ENCODE measurements at places on chromosomes 2 and 18.

- DNase-seq, result no peak
Measured at GRCh38 chr18:69250305-69251151, 150.2 kb upstream of the DOK6 start.

- peak; percentile 98 for DNase-seq
Measured at GRCh38 chr2:113324684-113325160, 46.0 kb upstream of the PAX8 start.

DNA sequence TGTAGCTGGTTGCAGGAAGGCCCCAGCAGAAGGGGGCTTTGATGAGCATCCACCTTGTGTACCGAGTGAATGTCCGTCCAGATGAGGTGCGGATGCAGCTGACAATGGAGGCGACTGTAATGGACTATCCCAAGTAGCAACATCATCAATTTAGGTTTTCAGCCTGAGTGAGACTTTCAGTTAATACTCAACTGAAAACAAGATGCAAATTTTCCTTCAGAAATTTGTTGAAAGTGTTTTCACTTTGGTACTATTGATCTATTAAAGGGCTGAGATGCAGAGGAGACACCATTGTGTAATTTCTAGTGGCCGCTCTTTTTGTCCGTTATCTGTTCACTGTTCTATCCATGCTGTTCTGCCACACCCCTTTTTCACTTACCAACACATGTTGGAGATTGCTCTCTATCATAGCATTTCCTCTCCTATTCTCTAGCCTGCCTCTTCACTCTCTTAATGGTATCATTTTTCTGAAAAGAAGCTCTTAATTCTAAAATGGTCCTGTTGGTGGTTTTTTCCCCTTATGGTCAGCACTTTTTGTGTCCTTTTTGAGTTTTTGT lies 12.0 kb upstream of the CASP8 start:
- DNase-seq, result no peak

- DNase-seq, result no peak
Measured at GRCh38 chr2:208671886-208672680, 265.5 kb downstream of the PTH2R start.

GRCh38 chr2:203909261-203909967 lies 27.1 kb upstream of the ICOS start:
- DNase-seq, result peak; percentile 53

- DNase-seq, result peak; percentile 66
Measured at GRCh38 chr2:97645112-97645694, 659 bp upstream of the COX5B start.

GRCh38 chr2:47265158-47265557 lies 110.0 kb upstream of the STPG4 start:
- DNase-seq, result no peak

DNA sequence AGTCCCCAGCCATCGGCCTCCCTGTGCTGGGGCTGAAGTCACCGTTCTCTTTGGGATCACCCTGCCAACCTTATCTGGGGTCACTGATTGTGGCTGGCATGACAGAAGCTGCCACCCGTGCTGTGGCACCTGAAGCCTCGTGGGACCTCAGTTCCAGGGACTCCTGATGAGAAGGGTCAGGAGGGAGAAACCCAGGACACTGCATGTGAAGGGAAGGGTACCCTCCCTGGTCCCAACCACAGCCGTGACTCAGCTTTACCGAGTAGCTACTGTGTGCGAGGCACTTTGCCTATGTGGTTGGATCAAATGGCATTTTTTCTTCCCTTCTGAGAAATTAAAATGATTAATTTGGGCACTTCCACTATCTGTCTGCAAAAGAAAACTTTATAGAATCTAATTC lies 64.4 kb downstream of the SP110 start:
- no peak for DNase-seq

- DNase-seq, result no peak
Measured at GRCh38 chr2:62450716-62451191, 55.2 kb downstream of the TMEM17 start.

GRCh38 chr2:232870018-232870765 lies at the start of gene SNORC:
Gene SNORC, plus strand, starts transcription at chr2:232870264. Its CDS starts 78 bp downstream, at chr2:232870342.
- DNase-seq, result peak; percentile 43

- DNase-seq, result peak; percentile 90
Measured at GRCh38 chr2:44964752-44965236, 23.3 kb downstream of the SIX3 start.

DNA sequence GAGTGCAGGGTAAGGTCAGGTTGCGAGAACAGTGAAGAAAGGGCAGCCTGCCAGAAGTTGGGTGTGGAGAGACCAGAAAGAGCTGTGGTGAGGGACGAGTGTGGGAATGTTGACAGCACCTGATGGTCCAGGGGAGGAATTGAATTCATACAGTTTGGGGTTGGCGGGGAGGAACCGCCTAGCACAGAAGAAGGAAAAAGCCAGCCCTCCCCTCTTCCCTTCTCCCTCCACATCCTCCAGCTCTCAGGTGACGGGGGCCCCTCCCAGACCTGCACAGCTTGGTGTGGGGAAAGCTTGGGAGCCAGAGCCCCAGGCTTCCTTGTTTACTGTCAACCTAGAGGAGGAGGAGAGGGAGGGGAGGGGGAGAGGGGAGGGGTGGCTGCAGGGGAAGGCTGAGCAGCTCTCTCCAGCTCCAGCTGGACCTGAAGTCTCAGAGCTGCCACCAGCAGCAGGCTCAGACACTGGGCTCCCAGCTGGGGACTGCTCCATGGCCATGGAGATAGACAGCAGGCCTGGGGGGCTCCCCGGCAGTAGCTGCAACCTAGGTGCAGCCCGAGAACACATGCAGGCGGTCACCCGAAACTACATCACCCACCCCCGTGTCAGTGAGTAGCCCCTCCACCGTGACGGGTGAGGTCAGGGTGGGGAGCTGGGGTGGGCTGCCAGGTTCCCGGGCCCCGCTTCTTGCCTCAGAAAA lies at the start of gene ATP6V1B1:
Gene ATP6V1B1 (plus strand): TSS at position 433 of the 697 bp plus-strand sequence. CDS start 55 bp downstream, at position 488.
- DNase-seq, result peak; percentile 78

- no peak for DNase-seq
Measured at GRCh38 chr2:64945973-64946768, 43.0 kb upstream of the SLC1A4 start.
